ENCODE measurements at places on chromosomes 6 and 20.

DNA sequence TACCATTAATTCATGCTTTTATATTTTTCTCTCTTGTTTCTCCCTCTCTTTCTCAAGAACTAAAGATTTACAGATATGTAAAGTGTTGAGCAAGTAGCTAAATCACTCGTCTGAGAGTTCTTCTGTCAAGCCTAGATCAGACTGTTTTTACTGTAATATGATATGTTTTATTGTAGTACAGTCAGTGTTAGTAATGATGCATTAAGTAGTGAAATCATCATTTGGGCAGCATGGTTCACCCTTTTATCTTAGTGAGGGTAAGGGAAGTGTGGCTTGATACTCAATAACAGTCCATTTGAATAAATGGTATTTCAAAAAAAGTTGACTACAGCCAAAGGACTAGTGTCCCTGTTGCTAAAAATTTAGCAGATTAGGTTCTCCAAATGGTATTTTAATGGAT lies 9.2 kb downstream of the CYB5R4 start:
- DNase-seq: no peak

GRCh38 chr6:142385352-142385751 lies 83.5 kb downstream of the ADGRG6 start:
- no peak for DNase-seq

GRCh38 chr6:85405175-85405852 lies 44.6 kb upstream of the NT5E start:
- no peak for DNase-seq

GRCh38 chr20:4573564-4574355 lies 147.9 kb upstream of the PRND start:
- DNase-seq: no peak

- DNase-seq: no peak
Observed at GRCh38 chr6:24854077-24854666, 55.5 kb upstream of the ARMH2 start.
